ENCODE measurements at places on chromosomes 16 and 17. TPM values are rescaled to one million over a fixed set of nuclear protein-coding genes. Genes with fewer than 3 reads are reported as not detected.

PSMD11 gene
- 186 TPM for total RNA-seq

DNA sequence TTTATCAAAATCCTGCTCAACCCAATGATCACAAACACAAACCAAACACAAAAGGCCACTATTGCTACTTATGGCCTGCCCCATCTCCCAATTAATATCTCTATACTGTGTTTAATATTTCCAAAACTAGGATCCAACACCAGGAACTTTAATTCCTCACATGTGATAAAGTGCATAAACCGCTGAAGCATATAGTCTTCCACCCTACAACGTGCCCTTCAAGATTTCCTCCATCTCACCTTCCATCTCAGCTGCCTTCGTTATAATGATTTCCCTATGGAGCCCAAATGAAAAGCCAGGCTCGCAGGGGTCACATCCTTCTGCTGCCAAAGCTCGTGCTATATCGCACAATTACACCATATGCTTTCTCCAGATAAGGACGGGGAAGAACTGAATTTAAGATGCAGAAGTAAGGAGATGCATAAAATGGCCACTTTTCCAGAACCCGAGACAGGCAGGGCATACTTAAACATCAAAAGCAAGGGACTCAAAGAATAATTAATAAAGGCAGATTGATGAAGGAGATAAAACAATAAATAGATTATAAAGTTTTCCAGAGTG is 1.8 kb downstream of the MYH10 start:
- no peak overlapping the region for H3K27ac ChIP-seq
- no peak for DNase-seq
- H3K4me3 ChIP-seq: peak overlapping the region; percentile 93
- no peaks in the 10 kb centered on the region for H3K36me3 ChIP-seq
- H3K4me1 ChIP-seq: peaks cover 10% of the 10 kb centered on the region
- no peaks in the 10 kb centered on the region for H3K27me3 ChIP-seq

DNA sequence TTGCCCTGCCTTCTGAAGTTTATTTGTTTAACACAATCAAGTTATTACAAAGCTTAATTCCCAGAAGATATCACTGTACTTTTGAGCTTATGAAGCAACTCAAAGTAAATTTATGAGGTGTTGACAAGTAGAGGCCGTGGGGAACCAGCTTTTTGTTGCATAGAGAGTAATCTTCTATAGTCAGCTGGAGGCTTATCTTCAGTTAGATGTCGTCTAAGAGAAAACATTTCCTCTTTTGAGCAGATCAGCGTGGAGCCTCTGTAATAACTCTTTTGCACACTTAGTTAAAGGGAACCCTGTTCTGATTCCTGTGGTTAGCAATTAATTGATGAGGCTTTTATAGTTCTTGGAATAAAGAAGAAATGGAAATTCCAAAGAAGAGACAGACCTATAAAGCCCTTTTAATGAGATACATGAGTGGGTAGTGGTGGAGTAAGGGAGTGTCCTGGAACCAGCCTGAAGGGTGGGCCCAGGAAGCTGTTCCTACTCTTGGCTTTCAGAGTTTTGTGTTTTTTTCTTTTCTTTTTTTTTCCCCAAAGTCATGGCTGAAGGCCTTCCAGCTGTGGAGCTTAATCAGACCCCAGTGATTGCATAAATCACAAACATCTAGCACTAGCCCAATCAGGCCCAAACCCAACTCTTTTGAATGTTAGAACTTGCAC is 28.9 kb upstream of the MAP3K14 start:
- H3K27me3 ChIP-seq: no peaks in the 10 kb centered on the region
- H3K4me1 ChIP-seq: no peaks in the 10 kb centered on the region
- peak; percentile 35 for DNase-seq
- no peak overlapping the region for H3K4me3 ChIP-seq
- peak overlapping the region; percentile 7 for H3K27ac ChIP-seq
- H3K36me3 ChIP-seq: no peaks in the 10 kb centered on the region

DNA sequence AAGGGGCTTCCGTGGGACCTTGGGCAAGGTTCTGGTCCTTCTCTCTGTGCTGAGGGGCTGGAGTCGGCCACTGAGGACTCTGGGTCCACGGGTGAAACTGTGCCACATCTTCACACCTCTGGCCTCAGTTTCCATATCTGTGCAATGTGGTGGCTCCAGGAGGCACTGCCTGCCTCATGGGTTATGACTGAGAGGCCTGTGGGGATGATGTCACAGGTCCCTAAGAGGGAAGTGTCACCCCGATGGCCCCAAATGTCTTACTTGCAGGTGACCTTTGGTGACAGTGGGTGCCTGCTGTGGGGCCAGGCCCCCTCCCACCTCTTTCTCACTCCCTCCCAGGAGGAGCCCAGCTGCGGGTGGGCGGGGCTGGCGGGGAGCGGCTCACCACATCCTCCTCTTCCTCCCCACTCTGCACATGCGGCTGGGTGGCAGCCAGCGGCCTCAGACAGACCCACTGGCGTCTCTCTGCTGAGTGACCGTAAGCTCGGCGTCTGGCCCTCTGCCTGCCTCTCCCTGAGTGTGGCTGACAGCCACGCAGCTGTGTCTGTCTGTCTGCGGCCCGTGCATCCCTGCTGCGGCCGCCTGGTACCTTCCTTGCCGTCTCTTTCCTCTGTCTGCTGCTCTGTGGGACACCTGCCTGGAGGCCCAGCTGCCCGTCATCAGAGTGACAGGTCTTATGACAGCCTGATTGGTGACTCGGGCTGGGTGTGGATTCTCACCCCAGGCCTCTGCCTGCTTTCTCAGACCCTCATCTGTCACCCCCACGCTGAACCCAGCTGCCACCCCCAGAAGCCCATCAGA is at the start of gene IL21R:
TSS of gene IL21R (plus strand) at position 407 of the 801 bp plus-strand sequence. CDS start 27,898 bp downstream, outside the sequence.
- H3K27me3 ChIP-seq: peaks cover 7% of the 10 kb centered on the region
- H3K4me1 ChIP-seq: no peaks in the 10 kb centered on the region
- no peaks in the 10 kb centered on the region for H3K36me3 ChIP-seq
- H3K27ac ChIP-seq: no peak within 1 kb of the TSS

DNA sequence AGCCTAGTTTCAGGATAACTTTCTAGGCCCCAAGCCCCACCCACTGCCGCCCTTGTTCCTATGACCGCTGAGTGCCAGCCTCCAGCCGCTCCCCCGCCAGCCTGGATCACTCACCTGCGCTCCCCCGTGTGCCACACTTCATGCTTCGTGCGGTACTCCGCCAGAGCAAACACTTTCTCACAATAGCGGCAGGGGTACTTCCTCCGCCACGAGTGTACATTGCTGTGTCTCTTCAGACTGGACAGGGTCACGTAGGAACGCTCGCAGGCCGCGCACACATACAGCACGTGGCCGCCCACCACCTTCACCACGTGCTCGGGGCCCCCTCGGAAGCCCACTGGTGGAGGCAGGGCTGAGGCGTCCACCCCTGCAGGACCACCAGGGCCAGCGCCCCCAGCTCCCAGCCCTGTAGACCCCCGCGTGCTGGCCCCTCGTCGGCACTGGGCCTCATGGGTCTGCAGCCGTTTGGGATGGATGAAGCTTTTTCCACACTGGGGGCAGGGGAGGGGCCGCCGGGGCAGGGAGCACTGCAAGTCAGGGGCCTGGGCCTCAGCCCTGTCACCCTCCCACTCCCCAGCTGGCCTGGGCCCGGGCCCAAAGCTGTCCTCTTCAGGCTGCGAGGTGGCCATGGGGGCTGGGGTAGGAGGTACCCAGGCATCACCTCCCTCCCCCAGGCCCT is 13.7 kb downstream of the ZBTB4 start:
- no peaks in the 10 kb centered on the region for H3K27me3 ChIP-seq
- no peak overlapping the region for H3K4me3 ChIP-seq
- peaks cover 27% of the 10 kb centered on the region for H3K4me1 ChIP-seq
- H3K36me3 ChIP-seq: peaks cover 31% of the 10 kb centered on the region

DNA sequence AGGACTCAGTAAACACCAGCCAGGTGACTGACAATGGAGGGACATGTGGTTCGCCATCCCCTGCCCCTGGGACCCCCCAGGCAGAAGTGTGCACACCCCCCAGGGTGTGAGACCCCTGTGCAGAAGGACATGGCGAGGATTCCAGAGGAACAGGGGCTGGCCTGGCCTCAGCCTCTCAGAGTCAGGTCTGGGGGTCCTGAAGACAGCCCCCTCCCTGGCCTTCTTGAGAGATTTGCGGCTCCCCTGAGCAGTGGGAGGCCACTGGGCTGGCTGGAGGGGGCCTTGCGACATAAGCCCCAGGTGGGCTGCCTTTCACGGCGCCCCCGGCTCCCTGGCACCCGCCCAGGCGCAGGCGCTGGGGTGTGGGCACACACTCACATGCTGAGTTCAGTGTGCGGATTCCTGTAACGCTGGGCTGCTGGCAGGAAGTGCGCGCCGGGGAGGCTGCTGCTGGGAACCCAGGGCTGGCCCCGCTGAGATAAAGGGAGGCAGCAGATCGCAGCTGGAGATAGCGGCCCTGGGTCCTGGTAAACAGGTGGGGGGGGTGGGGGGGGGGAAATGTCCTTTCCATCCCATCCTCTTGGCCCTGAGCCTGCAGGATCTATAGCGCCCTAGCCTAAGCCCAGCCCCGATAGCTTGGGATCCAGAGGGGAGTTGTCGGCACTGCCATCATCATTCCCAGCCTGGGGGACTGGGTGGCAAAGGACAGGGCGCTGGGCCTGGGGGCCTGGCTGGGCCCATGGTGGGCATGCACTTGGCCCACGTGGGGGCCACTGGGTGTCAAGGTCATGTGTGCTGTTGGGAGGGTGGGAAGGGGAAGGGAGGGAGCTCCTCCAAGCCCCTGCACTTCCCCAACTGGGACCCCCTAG is 27.1 kb downstream of the TMEM235 start:
- H3K27me3 ChIP-seq: no peaks in the 10 kb centered on the region
- H3K4me1 ChIP-seq: peaks cover 11% of the 10 kb centered on the region
- peak overlapping the region; percentile 47 for H3K27ac ChIP-seq
- peak; percentile 34 for DNase-seq

GRCh38 chr17:3911271-3912053 is 4.8 kb downstream of the P2RX1 start:
- H3K4me3 ChIP-seq: no peak overlapping the region
- H3K36me3 ChIP-seq: no peaks in the 10 kb centered on the region
- H3K27ac ChIP-seq: no peak overlapping the region
- peaks cover 3% of the 10 kb centered on the region for H3K4me1 ChIP-seq
- no peak for DNase-seq
- no peaks in the 10 kb centered on the region for H3K27me3 ChIP-seq

DNA sequence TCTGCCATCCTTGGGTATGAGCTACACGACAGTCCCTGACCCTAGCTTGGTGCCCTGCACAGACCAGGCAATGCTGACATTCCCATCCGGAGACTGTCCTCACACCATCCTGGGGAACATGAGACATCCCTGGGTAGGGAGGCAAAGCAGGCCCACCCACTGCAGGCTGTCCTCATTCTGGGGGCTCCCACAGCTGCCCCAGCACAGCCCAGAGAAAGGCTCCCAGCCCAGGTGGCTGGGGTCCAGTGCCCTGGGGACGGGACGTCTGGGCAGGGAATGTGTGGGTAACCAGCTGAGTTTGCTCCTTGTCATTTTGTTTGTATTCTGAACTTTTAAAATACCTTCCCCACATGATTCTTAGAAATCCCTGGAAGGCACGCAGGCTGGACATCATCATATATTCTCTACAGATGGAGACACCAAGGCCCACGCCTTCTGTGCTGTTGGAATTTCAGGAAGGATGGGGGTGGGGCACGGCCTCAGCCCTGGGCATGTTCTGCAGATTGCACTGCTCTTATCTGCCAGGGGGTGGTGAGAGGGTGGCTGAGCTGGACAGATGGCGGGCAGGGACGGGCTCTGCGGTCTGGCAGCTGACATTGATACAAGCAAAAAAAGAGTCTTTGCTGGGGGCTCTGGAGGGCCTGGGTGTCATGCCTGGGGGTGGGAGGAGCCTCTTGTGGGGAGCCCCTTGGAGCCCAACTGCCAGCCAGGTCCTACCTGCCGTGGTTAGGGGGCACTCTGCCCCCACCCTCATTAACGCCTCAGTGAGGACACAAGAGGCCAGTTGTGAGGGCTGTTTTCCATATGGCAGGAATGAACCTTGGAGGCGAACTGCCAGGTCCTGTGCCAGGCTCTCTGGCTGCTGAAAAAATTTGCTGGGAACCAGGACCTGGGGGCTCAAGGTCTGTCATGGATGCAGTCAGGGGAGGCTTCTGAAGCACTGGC is 28.4 kb downstream of the LRRC75A start:
- H3K36me3 ChIP-seq: no peaks in the 10 kb centered on the region
- no peaks in the 10 kb centered on the region for H3K4me1 ChIP-seq
- H3K27me3 ChIP-seq: no peaks in the 10 kb centered on the region
- H3K27ac ChIP-seq: no peak overlapping the region

DNA sequence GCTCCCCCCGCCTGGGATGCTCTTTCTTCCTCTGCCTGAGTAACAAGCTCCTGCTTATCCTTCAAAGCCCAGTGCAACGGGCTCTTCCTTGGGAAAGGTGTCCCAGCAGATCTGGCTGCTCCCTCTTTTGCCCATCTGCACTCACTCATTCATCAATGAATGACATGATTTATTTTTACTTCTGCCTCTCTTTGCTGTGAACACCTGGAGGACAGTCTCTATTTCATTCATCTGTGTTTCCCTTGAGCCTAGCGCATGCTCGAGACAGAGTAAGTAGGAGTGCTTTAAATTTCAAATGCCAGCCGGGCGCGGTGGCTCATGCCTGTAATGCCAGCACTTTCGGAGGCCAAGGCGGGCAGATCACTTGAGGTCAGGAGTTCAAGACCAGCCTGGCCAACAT is 22.0 kb upstream of the GINS2 start:
- H3K27me3 ChIP-seq: no peaks in the 10 kb centered on the region
- no peaks in the 10 kb centered on the region for H3K4me1 ChIP-seq
- no peak overlapping the region for H3K4me3 ChIP-seq
- no peak for DNase-seq

AMFR gene
- total RNA-seq: 951 TPM

GRCh38 chr17:50507871-50508572 is at the start of gene MYCBPAP:
Gene MYCBPAP, plus strand, starts transcription at chr17:50508439. Its CDS starts 236 bp downstream, at chr17:50508675.
- peak within 1 kb of the TSS; percentile 68 for H3K4me3 ChIP-seq
- peak; percentile 64 for DNase-seq
- H3K36me3 ChIP-seq: no peaks in the 10 kb centered on the region
- peak within 1 kb of the TSS; percentile 56 for H3K27ac ChIP-seq

DNA sequence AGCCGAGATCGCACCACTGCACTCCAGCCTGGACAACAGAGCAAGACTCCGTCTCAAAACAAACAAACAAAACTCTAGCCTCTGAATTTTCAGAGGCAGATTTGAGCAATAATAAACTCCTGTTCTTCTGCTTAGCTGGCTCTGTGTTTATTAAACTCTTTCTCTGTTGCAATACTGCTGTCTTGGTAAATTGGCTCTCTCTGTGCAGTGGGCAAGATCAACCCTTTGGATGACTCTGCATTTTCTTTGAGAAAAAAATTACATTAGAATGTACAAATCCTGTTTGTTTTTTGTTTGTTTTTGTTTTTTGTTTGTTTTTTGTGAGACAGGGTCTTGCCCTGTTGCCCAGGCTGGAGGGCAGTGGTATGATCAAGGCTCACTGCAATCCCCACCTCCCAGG is 75.8 kb upstream of the RPH3AL start:
- no peaks in the 10 kb centered on the region for H3K36me3 ChIP-seq
- no peaks in the 10 kb centered on the region for H3K27me3 ChIP-seq
- H3K4me1 ChIP-seq: no peaks in the 10 kb centered on the region
- no peak for DNase-seq
- H3K4me3 ChIP-seq: no peak overlapping the region

GRCh38 chr16:84065536-84066132 is 23.0 kb upstream of the SLC38A8 start:
- no peak overlapping the region for H3K27ac ChIP-seq
- H3K4me1 ChIP-seq: no peaks in the 10 kb centered on the region
- H3K4me3 ChIP-seq: no peak overlapping the region

- no peak overlapping the region for H3K4me3 ChIP-seq
- no peak overlapping the region for H3K27ac ChIP-seq
- no peaks in the 10 kb centered on the region for H3K36me3 ChIP-seq
- no peaks in the 10 kb centered on the region for H3K27me3 ChIP-seq
- DNase-seq: no peak
- H3K4me1 ChIP-seq: no peaks in the 10 kb centered on the region
These were observed 267.6 kb downstream of the STX8 start for GRCh38 chr17:9308069-9308468.

MYH1 gene
- total RNA-seq: 1,190 TPM

Data from gastrocnemius medialis (tissue), 4 donors.